ENCODE measurements at places on chromosomes 6 and 20. TPM values are rescaled to one million over a fixed set of nuclear protein-coding genes. Genes with fewer than 3 reads are reported as not detected.

- H3K27me3 ChIP-seq: no peaks in the 10 kb centered on the region
- H3K4me3 ChIP-seq: no peak overlapping the region
- H3K4me1 ChIP-seq: no peaks in the 10 kb centered on the region
- no peak for DNase-seq
These were observed 35.2 kb upstream of the YWHAB start for GRCh38 chr20:44850272-44850671.

DNA sequence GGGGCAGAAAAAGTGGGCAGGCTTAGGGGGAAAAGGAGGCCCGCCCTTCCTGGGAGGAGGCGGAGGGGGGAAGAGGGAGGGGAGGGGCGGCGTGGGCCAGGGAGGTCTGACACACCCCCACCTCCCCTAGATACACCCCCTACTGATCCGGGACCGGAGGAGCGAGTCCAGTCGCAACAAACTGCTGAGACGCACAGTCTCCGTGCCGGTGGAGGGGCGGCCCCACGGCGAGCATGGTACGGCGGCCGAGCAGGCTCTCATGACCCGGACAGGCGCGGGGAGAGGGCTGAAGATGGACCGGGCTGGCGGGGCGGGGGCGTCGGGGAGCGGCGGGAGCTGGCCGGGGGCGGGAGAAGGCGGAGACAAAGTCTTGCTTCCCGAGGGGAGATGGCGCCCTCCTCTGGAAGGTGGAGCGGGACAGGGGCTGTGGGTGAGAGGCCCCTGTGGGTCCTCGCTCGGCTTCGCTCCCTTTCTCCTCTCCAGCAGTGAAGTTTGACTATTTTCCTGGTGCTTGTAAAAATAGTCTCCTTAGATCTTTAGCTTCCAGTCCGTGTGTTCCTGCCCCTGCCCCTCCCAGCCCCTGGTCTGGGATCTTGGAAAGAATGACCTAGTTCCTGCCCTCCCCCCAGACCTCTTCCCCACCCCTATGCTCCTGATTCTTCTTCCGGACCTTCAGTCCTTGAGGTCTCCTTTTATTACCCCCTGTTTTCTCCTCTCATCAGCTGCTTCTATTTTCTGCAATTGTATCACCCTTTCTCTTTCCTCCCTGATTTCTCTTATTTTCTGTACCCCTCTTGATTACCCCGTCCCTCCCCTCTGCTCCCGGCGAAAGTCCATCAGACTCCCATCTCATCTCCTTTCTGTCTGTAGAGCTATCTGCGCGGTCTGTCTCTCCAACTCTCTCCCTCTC, 6.1 kb downstream of the SYNGAP1 start:
- peak overlapping the region; percentile 97 for H3K27ac ChIP-seq
- peaks cover 35% of the 10 kb centered on the region for H3K4me1 ChIP-seq
- no peaks in the 10 kb centered on the region for H3K36me3 ChIP-seq
- H3K27me3 ChIP-seq: no peaks in the 10 kb centered on the region

- no peaks in the 10 kb centered on the region for H3K27me3 ChIP-seq
- H3K36me3 ChIP-seq: no peaks in the 10 kb centered on the region
- DNase-seq: no peak
- no peak overlapping the region for H3K27ac ChIP-seq
These were observed 315.4 kb downstream of the HAO1 start for GRCh38 chr20:7624886-7625285.

GRCh38 chr6:30814146-30815040, 69.9 kb upstream of the DDR1 start:
- no peaks in the 10 kb centered on the region for H3K27me3 ChIP-seq
- H3K36me3 ChIP-seq: no peaks in the 10 kb centered on the region

DNA sequence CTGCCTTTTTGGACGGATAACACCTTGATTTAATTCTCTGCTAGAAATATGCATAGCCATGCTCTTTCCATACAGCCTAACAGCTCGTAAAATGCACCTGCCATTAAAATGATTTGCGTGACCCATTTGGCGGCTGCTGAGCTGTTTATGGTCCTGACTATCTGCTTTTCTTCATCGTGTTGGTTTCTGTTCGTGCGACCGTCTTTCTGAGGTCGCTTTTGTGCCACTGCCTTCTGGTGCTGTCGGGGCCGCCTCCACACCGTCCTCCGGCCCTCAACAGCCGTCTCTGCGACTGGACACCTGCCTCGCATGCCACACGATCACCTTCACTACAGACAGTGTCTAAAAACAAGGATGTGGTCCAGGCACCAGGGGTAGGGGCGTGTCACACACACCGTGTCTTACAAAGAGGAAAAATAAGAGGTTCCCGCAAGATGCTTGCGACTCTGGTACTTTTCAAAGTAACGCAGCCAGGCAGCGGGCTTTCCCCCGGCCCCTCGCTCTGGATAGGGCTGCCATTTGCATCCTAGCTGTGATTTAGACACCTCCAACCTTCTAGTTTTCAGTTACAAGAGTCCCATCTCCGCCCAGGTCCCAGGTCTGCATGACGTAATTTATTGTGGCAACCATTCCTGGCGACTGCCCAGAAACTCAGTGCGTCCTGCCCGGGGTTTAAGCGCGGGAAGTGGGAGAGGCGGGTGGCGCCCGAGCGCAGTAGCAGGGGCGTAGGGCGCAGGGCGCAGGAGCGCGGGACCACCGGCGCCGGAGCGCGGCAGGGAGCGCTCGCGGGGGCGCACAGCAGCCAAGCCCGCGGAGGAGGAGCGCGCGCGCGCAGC, at the start of gene STMND1:
Gene STMND1 (plus strand): TSS at position 629 of the 836 bp plus-strand sequence. CDS start 208 bp downstream, outside the sequence.
- H3K27me3 ChIP-seq: peaks cover 7% of the 10 kb centered on the region
- DNase-seq: peak; percentile 80
- H3K36me3 ChIP-seq: no peaks in the 10 kb centered on the region
- no peaks in the 10 kb centered on the region for H3K4me1 ChIP-seq

DNA sequence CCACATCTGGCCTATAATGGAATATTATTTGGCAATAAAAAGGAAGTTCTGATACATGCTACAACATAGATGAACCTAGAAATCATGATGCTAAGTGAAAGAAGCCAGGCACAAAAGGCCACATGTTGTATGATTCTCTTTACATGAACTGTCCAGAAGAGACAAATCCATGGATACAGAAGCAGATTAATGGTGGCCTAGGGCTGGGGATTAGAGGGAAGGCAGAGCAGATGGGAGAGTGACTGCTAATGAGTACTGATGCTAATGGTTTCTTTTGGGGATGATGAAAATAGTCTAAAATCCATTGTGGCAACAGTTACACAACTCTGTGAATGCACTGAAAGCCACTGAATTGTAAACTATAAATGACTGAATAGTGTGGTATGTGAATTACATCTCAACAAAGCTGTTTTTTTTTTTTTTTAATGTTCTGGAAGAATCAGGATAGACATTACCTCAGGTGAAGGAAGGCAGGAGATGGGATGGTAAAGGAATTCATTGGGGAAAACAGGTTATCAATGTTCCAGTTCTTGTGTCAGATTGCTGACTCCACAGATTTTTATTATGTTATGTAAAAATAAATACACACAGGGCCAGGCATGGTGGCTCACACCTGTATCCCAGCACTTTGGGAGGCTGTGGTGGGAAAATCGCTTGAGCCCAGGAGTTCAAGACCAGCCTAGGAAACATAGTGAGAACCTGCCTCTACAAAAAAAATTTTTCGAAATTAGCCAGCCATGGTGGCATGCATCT, 8.9 kb upstream of the SOX12 start:
- H3K27me3 ChIP-seq: no peaks in the 10 kb centered on the region
- no peak overlapping the region for H3K27ac ChIP-seq
- no peaks in the 10 kb centered on the region for H3K4me1 ChIP-seq
- peaks cover 3% of the 10 kb centered on the region for H3K36me3 ChIP-seq
- H3K4me3 ChIP-seq: no peak overlapping the region

GRCh38 chr6:29726001-29726400, 2.8 kb downstream of the HLA-F start:
- H3K27ac ChIP-seq: no peak overlapping the region
- no peak overlapping the region for H3K4me3 ChIP-seq
- no peaks in the 10 kb centered on the region for H3K36me3 ChIP-seq
- no peak for DNase-seq
- peaks cover 11% of the 10 kb centered on the region for H3K27me3 ChIP-seq

- H3K36me3 ChIP-seq: no peaks in the 10 kb centered on the region
- H3K4me1 ChIP-seq: no peaks in the 10 kb centered on the region
- DNase-seq: no peak
These were observed 24.0 kb upstream of the SERINC1 start for GRCh38 chr6:122495612-122496011.

- peaks cover 9% of the 10 kb centered on the region for H3K4me1 ChIP-seq
- DNase-seq: no peak
These were observed 5.3 kb upstream of the ACAT2 start for GRCh38 chr6:159756508-159756907.

GRCh38 chr20:51463560-51463959, 79.0 kb downstream of the NFATC2 start:
- no peaks in the 10 kb centered on the region for H3K4me1 ChIP-seq
- H3K27me3 ChIP-seq: no peaks in the 10 kb centered on the region
- H3K36me3 ChIP-seq: no peaks in the 10 kb centered on the region
- H3K4me3 ChIP-seq: no peak overlapping the region

DNA sequence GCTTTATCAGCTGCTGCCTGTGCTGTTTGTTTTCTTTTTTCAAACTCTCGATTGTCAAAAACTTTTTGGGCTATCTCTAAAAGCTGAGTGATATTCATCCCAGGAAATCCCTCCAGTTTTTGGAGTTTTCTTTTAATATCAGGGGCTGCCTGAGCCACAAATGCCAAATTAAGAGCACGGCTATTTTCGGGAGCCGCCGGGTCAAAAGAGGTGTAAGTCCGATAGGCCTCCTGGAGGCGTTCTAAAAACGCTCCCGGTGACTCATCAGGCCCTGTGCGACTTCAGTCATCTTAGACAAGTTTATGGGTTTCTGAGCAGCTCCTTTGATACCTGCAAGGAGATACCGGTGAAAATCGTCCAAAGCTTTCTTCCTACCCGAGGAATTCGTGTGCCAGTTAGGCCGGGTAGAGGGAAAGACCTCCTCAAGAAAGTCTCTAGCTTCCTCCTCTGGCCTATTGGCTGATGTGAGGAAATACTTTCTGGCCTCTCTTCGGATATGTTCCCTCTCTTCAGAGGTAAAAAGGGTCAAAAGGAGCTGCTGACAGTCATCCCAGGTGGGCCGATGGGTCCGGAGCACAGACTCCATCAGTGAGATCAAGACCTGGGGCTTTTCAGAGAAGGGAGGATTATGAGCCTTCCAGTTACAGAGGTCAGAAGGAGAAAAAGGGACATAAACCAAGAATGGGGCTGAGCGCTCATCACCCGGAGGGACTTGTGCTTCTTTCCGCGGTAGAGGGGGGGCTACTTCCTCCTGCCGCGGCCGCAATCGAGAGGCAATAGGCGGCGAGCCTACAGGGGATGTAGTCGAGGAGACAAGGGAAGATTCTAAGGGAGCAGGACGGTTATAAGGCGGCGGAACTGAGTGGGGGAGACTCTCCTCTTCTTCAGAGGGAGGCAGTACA, 151.1 kb downstream of the TRIM27 start:
- no peak overlapping the region for H3K4me3 ChIP-seq
- H3K4me1 ChIP-seq: no peaks in the 10 kb centered on the region
- H3K27me3 ChIP-seq: peaks cover 83% of the 10 kb centered on the region
- no peaks in the 10 kb centered on the region for H3K36me3 ChIP-seq
- H3K27ac ChIP-seq: no peak overlapping the region
- no peak for DNase-seq

DNA sequence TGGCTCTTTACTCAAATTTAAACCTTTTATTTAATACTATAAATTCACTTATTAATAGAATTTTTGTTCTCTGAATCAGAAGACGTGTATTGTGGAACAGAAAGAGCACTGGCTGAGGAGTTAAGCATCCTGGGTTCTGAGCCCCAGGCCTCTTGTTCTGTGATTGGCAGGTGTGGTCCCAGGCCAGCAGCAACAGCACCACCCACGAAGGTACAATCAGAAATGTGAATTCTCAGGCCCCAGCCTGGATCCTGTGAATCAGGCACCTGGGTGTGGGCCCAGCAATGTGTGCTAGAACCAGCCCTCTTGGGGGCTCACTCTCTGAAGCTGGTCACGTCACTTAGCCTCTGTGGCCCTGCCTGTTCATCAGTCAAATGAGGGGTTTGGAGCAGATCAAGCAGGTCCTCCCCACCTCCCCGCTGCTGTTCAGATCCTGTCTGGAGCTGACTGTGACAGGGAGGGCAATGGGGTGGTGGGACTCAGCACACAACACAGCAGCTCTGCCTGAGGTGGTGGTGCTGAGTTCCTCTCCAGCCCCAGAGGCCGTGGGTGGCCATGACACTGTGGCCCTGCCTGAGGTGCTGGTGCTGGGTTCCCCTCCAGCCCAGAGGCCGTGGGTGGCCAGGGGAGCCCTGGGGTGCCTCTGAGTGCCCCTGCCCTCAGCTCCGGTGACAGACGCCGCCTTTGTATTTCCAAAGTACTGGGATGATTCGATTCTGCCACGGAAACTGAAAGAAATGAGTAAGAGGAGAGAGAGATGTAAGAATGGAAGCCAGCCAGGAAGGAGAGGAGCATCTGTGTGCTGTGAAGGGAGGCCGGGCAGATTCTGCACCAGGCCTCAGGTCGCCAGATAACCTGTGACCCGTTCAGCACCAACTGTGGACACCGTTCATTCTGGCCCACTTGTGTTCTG, 41.6 kb upstream of the FRMD1 start:
- H3K4me3 ChIP-seq: no peak overlapping the region
- no peak overlapping the region for H3K27ac ChIP-seq
- DNase-seq: peak; percentile 15
- H3K36me3 ChIP-seq: no peaks in the 10 kb centered on the region
- no peaks in the 10 kb centered on the region for H3K27me3 ChIP-seq

GRCh38 chr6:138540468-138540867, 41.2 kb upstream of the NHSL1 start:
- no peak for DNase-seq
- H3K36me3 ChIP-seq: no peaks in the 10 kb centered on the region
- H3K4me1 ChIP-seq: no peaks in the 10 kb centered on the region
- no peak overlapping the region for H3K4me3 ChIP-seq
- H3K27ac ChIP-seq: no peak overlapping the region

HEY2 gene
- total RNA-seq: 10.7 TPM

CCN2 gene
- total RNA-seq: 64.1 TPM

TCP11 gene
- 0.50 TPM for total RNA-seq

CDH26 gene
- 2.4 TPM for total RNA-seq

CDSN gene
- 0.13 TPM for total RNA-seq

PCED1A gene
- 47.7 TPM for total RNA-seq
